ENCODE measurements at places on chromosomes 3 and 15.

- DNase-seq: no peak
These were observed 3.3 kb downstream of the SNAPC5 start for GRCh38 chr15:66494262-66494661.

- peak; percentile 49 for DNase-seq
These were observed 29.5 kb downstream of the CLEC3B start for GRCh38 chr3:45055411-45056143.

GRCh38 chr3:141603473-141604035 is 116.7 kb downstream of the RASA2 start:
- no peak for DNase-seq

GRCh38 chr15:35671197-35671596 is 125.2 kb upstream of the DPH6 start:
- DNase-seq: no peak

DNA sequence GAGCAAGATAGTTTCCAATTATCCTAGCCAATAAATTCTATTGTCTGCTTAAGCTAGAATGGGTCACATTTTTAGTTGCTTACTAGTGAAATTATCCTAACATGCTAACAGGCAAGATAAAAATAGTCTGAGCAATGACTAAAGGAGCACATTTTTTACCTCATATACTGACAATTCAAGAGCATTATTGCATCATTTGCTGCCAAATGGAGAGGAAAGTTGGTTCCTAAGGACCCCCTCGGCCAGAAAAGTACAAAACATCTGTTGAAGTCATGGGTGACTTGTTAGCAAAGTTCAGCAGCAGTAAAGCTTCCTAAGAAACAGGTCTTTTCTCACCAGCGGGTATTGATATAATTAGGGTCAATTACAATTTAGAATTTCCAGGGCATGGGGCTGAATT is 1001.0 kb downstream of the FHIT start:
- DNase-seq: no peak

GRCh38 chr3:41681479-41681878 is 280.4 kb downstream of the ULK4 start:
- peak; percentile 64 for DNase-seq

DNA sequence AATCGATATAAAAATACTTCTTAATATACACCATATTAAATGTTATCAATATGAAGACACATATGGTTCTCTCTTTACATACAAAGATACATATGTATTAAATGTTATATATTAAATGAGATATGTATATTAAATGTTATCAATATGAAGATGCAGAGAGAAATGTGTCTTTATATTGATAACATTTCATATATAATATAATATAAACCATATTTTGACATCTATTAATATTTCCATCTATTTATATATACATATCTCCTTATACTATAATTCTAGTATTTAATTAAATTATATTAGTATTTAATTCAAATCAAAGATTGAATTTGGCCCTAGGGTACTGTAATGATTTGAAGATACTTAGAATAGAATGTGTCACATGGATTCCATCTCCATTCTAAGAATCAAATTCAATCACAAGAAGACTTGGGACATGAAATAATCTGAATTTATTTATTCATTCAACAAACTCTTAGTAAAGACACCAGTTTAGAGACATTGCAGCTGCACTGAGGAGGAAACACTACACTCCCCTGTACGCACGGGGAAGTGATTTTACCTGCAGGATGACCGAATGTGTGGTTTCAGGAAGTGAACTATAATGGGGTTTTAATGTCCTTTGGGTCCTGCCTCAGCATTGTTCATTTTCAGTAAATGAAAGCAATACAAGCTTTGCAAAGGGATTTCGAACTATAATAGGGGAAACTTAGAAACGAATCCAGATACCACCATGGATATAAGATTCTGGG is 365.1 kb downstream of the MECOM start:
- DNase-seq: no peak

DNA sequence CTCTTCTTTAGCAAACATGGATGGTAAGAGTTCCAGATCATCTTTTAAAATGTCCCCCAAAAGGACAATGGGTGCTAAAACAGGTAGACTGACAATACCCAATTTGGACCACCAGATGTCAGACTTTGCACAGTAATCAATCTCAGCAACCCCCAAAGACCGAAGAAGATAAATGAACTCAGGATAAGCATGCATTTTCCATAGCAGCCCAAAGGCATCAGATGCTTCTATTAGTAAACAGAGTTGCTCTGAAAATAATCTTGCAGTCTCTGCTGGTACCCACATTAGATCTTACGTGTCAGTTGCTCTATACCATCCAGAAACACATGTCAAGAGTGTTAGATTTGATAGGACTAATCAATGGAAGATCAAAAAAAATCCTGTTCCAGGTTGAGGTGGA is 20.6 kb downstream of the MYH15 start:
- DNase-seq: peak; percentile 52

- DNase-seq: no peak
These were observed 39.7 kb downstream of the ETV5 start for GRCh38 chr3:186069199-186069598.

DNA sequence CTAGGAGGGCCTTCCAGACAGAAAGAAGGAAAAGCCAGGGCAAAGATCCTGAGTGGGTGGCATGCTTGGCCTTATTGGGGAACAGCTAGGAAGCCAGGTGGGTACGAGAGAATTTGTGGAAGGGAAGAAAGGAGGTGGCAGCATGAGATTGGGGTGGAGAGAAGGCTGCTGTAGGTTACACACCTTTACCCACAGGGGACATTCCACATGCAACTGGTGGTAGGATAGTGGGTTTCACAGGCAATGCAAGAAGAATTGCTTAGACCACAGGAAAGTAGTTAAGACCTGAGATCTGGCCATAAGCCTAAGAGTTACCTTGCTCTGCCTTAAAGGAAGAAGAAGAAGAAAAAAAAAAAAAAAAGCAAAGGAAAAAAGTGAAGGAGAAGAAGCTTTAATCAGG is 19.8 kb downstream of the ANP32A start:
- no peak for DNase-seq

- DNase-seq: no peak
These were observed 339.0 kb downstream of the EPHB1 start for GRCh38 chr3:135133905-135134683.

DNA sequence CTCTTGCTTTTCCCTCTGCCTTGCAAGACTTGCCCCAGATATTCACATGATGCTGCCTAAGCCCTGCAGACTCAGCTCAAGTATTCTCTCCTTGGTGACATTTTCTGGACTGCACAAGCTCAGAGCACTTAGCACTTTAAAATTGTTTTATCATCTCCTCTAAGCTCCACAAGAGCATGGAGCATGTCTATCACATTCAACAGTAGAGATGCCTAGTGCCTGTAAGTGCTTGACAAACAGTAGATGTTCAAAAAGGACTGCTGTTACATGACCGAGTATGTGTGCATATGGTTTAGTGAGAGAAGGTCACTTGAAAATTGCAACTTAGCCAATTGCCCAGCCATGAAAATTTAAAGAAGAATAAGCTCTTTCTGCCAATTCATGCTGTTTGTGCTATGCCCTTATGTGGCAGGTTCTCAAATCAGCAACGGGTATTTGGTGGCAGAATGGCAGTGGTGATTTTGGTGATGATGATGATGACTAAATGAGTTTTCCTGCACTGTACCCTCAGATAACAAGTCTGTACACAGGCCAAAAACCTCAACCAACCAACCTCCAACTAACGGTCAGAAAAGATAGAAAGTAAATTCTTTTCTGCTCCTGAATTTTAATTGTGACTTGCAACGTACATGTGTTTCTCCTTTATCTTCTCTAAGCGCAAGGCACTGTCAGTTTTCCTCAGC is 647.2 kb upstream of the UBE2E2 start:
- DNase-seq: no peak

- DNase-seq: peak; percentile 86
These were observed 10.7 kb downstream of the GCNT3 start for GRCh38 chr15:59622289-59622688.

- DNase-seq: no peak
These were observed 12.5 kb downstream of the P2RY14 start for GRCh38 chr3:151265866-151266265.

DNA sequence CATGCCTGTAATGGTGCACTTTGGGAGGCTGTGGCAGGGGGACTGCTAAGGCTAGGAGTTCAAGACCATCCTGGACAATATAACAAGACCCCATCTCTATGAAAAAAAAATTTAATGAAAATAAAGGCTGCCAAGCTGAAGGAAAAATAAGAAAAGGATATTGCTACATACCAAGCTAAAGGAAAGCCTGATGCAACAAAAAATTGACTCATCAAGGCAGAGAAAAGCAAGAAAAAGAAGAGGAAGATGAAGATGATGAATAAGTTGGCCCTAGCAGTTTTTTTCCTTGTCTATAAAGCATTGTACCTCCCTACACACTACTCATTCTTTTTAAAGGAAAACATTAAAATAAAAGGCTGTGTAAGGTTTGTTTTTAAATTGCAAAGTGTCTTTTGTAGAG is 441.9 kb upstream of the MDFIC2 start:
- no peak for DNase-seq

GRCh38 chr15:84003791-84004503 is 231.6 kb upstream of the GOLGA6L4 start:
- DNase-seq: no peak

DNA sequence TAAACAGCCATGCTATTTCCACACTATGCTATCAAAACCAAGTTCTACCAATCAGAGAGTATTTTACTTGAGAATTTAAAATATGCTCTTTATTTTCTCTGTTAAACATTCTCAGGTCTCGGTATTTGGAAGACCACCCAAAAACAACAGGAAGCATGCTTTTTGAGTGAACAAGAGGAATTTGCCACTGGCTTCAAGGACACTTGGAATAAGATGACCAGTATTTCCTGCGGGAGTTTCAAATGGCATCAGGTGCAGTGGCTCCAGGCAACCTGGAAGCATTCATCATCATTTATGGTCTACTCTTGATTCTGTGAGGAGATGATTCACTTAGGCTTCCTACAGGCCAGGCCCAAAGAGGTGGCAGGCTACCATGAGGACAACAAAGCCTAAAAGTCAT is 305.7 kb upstream of the ATP11B start:
- DNase-seq: no peak

- DNase-seq: no peak
These were observed 767.7 kb upstream of the LMCD1 start for GRCh38 chr3:7733933-7734332.

GRCh38 chr15:55627730-55628368 is 39.7 kb upstream of the PYGO1 start:
- DNase-seq: peak; percentile 89

GRCh38 chr3:162525771-162526170 is 1029.2 kb downstream of the OTOL1 start:
- DNase-seq: no peak

- no peak for DNase-seq
These were observed 40.5 kb downstream of the SLC12A6 start for GRCh38 chr15:34297059-34297458.

- peak; percentile 53 for DNase-seq
These were observed 26.9 kb upstream of the ZBBX start for GRCh38 chr3:167406876-167407492.

DNA sequence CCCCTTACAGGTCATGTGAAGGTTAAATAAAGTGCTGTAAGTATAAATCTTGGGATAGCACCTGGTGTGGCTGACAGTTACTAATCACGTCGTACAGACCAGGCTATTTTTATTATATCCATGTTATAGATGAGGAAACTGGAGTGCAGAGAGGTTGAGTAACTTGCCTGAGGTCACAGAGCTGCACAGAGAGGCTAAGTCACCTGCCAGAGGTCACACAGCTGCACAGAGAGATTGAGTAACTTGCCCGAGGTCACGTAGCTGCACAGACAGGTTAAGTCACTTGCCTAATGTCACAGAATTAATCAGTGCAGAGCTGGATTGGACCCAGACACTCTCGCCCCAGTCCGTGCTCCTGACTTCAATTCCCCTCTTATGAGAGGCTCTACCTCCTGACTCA is 171.5 kb downstream of the NUP210 start:
- DNase-seq: no peak

GRCh38 chr3:193897731-193898180 is 238.2 kb upstream of the HES1 start:
- DNase-seq: no peak

GRCh38 chr3:175426805-175427204 is 567.7 kb downstream of the NAALADL2 start:
- no peak for DNase-seq

DNA sequence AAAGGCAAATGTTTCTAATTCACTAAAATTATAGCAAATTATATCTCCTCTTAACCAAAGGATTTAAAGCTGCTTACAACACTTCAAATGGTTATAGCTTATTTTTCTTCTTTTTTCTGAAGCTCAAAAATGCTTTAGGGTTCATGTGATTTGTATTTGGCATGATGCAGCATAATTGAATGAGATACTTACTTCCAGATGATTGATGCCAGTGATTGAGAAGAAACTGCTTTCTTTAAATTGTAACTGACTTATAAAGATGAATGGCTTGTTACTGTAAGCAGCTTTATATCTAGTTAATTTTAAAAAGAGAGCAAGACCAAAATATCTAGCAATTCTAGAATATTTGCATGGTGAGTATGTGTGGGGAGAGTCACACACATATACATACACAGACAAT is 270.7 kb upstream of the THRB start:
- no peak for DNase-seq

DNA sequence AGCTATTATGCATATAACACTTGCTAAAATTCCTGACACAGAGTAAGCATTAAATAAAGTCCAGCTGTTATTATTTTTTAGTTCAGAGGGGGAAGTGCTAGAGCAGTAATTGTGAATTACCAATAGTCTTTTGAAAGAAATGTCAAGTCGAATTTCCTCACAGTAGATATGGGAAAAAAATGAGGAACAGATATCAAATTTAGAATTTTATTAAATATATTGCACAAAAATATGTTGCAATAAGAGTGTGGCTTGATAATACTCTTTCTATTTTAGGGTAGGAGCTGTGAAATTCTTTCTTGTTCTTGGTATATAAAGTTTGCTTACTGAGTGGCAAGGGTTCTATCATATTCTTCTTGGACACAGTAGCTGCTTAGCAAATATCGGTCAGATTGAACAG is 181.3 kb downstream of the NFKBIZ start:
- DNase-seq: no peak

DNA sequence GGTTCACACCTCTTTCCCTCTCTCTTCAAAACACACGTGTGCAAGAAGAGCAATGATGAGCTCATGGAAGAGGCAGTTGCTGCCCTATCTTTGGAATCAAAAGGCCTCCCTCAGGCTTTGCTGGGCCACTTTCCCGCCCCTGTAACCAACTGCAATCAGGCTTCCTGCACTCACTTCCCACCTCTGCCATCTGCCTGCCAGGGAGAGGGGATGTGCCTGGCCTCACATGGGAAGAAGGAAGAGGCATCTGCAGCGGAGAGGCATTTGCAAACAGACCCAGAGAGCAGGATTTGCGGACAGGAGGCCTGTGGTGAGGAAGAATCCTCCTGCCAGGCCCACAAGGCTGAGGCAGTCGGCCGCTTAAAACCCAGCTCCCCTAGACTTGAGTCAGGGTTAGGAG is 175.6 kb upstream of the ATP10A start:
- no peak for DNase-seq

DNA sequence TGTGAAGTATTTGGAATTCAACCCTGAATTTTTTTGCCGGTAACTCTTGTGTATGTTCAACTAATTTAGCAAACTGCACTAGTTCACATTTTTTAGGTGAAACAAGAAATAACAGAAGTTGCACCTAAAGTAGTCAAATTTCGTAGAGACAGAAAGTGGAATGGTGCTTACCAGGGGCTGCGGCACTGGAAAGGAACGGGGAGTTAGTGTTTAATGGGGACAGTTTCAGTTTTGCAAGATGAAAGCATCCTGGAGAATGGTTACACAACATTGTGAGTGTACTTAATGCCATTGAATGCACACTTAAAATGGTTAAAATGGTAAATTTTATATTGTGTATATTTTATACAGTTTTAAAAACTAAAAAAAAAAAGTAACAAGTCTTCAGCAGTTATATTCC is 27.4 kb downstream of the PPARG start:
- no peak for DNase-seq
